GM10248 (cell line): ENCODE measurements at places on chromosomes 7 and 10.
A peak's percentile ranks its signal among the peaks of the same experiment; 100 is the strongest.

DNA sequence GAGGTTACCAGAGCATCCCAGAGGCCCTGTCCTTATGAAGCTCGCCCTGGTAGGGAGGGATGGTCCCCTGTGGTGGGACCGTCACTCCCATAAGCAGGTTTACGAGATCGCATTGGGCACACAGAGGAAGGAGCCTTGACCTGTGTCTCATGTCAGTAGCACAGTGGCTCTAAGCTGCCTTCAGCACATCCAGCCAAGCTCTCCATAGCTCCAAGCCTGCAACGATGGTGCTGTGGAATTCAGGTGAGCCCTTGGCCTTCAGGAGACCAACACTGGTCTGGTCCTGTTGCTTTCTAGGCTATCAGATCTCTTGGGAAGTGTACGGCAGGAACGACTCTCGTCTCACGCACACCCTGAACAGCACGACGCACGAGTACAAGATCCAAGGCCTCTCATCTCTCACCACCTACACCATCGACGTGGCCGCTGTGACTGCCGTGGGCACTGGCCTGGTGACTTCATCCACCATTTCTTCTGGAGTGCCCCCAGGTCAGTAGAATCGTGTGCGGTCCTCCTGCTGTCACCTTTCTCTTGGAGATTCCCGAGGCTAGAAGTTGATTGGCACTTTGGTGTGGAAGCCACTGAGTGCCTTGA, 605.3 kb upstream of the FOXK1 start:
- no peak for DNase-seq

GRCh38 chr10:122190176-122190943, 80.7 kb upstream of the BTBD16 start:
- no peak for DNase-seq

- DNase-seq, result peak; percentile 16
Observed at GRCh38 chr7:127872122-127872521, 159.1 kb downstream of the LRRC4 start.

- no peak for DNase-seq
Observed at GRCh38 chr7:157412021-157412443, 75.2 kb downstream of the DNAJB6 start.

GRCh38 chr7:117810642-117811512, 62.4 kb downstream of the CTTNBP2 start:
- no peak for DNase-seq

DNA sequence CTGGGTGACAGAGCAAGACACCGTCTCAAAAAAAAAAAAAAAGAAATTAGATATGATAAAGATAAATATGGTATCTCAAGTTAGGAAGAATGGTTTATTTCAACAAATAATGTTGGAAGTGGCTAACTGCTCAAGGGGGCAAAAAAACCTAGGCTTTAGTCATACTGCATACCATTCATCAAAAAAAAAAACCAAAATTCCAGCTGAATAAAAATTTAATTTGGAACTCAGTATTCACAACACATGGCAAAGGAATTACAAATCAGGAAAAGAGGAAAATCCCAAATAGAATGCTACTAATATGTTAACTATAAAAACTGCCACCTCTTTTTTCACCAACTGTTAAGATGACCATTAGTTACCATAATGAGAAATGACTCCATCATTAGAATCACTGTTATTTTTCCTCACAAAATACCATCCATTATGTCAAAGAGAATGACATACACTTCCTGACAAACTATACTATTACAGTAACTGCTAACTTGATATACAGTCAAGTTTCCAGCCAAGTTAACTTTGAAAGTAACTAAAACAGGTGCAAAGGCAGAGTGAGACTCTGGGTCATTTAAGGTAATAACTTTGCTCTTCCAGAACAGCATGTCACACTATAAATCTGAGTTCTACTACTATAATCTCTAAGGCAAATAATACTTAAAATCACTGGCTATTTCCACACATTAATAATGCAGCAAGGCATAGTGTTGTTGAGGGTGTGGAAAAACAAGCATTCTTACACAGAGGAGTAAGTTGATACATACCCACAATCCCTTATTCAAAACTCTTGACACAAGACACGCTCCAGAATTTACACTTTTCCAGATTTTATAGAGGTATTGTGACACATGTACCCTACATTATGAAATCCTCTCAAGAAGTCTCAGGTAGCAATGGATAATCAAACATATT, 10.2 kb downstream of the KBTBD2 start:
- no peak for DNase-seq

DNA sequence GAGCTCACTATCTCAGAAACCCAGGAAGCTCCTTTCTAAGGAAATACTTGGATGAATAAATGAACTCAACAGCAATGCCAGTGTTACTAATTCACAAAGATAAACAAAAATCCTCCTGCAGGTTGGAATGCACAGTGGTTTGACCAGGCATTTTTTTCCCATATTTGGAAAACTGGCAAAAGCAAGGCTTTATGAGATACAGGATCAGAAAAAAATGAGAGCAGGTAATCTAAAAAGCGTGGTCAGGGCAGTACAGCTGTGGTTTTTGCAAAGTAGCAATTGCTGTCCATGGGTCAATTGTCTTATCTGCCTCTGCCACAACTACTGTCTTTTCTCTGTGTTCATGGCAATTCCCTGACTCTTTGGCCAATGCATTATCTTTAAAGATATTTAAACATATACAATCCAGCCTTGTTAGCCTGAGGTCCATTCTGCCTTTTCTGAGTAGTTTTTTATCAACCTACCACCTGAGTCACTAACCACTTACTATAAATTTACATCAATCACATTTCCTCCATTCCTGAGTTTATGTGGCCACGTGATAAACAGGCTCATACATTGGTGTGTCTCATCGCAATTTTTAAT, 564.5 kb upstream of the IGFBP3 start:
- DNase-seq, result no peak

GRCh38 chr10:110275128-110275729, 29.5 kb downstream of the SMNDC1 start:
- no peak for DNase-seq

GRCh38 chr10:77186936-77187335, 450.7 kb downstream of the KCNMA1 start:
- DNase-seq, result no peak

DNA sequence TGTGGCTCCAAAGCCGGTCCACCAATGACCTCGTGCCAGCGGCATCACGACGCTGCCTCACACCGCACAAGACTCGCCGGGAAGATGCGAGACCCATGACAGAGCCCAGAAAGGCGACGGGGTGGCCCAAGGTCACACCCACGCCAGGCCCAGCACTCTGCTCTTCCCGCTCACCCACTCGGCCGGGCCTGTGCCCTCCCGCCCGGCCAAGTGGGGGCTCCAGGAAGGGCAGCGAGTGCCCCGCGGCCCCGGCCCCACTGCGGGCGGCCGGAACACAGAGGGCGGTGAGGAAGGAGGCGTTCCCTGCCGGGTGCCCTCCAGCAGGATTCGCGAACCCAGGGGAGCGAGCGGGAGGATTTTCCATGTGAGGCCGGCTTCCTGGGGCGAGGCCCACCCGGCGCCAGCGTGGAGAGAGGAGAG, 56.3 kb downstream of the PDGFA start:
- no peak for DNase-seq

DNA sequence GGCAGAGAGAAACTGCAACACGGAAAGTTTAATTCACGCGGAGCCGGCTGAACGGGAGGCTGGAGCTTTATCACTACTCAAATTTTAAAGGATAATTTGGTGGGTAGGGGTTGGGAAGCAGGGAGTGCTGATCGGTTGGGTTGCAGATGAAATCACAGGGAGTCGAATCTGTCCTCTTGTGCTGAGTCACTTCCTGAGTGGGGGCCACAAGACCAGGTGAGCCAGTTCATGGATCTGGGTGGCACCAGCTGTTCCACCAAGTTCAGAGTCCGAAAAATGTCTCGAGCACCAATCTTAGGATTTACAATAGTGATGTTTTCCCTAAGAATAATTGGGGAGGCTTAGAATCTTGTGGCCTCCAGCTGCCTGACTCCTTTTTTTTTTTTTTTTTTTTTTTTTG, 3.6 kb upstream of the PRAP1 start:
- DNase-seq, result no peak

- DNase-seq, result no peak
Observed at GRCh38 chr7:151665368-151665767, 145.7 kb upstream of the RHEB start.

- DNase-seq, result no peak
Observed at GRCh38 chr10:48976196-48976595, 36.6 kb upstream of the LRRC18 start.

GRCh38 chr7:132933072-132933458, 148.8 kb downstream of the CHCHD3 start:
- DNase-seq, result no peak

- DNase-seq, result no peak
Observed at GRCh38 chr7:48074204-48074654, 14.8 kb upstream of the UPP1 start.

GRCh38 chr10:102375867-102376266, 19.6 kb upstream of the NFKB2 start:
- no peak for DNase-seq

DNA sequence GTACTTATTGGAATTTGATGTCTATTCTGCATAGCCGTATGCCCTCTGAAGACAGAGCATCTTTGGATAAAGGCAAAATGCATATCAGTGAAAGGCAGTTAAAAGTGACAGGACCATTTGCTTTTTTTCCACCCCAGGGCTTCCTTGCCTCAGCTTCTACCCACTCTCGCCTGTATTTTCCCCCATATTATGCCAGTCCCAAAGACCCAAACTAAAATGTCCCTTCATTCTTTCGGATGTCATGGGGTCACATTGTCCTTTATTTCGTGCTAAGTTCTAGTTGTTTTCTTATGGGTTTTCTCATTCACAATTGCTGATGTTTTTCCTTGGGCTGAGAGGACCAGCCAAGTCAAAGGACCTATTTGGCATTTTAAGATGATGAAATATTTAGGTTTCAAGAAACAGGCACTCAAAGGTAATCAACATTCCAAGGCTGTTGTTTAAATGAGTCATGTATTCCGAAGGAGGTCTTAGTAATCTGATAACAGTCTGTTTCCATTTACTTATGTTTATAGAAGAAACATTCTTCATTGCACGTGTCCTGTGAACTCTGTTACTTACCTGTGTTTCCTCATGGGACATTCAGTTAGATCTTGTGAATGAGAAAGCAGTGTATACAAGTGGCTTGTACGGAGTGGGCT, 74.1 kb downstream of the DNAH11 start:
- no peak for DNase-seq

DNA sequence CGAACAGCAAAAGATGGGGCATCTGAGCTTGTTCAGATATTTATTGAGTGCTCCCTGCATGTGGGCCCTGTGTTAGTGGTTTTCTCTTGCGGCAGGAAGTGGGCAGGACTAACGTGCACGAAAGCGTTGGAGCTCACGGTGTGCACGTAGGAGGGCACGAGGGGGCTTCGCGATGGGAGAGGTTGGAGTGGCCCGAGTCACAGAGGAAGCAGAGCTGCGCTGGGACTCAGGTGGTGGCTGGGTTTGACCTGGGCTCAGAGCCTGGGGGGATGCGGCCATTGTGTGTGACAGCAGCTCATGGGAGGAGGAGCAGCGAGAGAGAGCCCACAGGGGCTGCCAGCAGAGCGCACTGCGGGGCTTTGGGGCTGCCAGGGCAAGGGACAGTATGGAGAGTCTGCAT, 7.7 kb downstream of the ZSCAN25 start:
- no peak for DNase-seq

DNA sequence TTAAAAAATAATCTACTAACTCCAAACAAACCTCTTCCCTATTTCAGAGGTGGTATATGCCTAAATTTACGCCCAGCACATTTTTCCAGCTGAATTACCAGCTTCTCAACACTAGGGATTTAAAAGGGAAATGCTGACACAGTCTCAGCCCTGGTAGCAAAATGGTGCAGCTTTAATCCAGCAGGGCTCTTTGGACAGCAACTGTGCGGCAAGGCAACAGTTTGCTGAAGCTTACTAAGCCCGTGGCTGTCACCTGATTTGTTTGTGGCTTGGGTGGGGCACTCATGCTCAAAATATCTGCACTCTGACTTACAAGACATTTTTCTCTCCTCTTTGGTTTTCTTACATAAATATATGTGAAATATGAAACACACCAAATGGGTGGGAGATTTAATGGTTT, 206.7 kb downstream of the POU6F2 start:
- DNase-seq, result no peak

DNA sequence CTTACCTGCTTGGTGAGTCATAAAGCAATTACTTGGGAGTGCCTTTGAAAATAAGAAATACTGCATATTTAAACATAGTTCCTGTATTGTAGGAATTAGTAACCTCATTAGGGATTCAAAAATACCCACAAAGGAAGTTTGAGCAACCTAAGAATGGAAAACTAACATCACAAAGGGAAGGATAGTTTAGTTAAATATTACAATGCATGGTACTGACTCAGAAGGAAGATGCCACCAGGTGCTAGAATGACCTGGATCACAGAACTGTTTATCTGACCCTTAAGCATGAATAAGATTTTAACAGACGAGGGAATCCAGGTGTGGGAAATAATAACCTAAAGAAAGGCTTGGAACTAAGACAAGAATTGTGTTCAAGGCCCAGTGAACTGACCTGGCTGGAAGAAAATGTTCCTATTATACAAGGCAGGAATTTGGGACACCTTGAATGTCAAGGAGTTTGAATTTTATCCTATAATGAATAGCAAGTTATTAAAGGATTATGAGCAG, 106.4 kb downstream of the GSAP start:
- DNase-seq, result no peak

GRCh38 chr10:64518456-64518855, 997.3 kb downstream of the REEP3 start:
- DNase-seq, result no peak

GRCh38 chr10:48701139-48701901, 16.6 kb downstream of the WDFY4 start:
- no peak for DNase-seq

DNA sequence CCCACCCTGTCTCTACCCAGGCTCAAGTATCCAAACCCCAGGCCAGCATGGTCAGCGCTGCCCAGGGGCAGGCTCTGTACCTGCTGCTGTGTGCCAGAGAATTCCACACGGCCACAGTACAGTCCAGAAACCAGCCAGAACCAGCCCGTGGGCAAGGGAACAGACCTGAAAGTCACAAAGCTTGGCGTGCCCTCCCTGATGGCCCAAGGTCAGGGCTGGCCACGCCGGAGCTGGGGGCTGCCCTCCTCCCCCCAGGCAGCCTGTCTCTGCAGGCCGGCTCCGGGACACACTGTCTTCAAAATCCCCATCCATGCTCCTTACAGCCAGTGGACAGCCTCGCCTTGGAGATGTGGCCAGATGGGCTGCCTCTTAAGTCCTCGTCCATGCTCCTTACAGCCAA, 78.4 kb downstream of the CTBP2 start:
- DNase-seq, result no peak

- DNase-seq, result no peak
Observed at GRCh38 chr7:100639995-100640516, 1.3 kb downstream of the TFR2 start.

- DNase-seq, result no peak
Observed at GRCh38 chr10:50607356-50607925, 16.3 kb downstream of the SGMS1 start.

DNA sequence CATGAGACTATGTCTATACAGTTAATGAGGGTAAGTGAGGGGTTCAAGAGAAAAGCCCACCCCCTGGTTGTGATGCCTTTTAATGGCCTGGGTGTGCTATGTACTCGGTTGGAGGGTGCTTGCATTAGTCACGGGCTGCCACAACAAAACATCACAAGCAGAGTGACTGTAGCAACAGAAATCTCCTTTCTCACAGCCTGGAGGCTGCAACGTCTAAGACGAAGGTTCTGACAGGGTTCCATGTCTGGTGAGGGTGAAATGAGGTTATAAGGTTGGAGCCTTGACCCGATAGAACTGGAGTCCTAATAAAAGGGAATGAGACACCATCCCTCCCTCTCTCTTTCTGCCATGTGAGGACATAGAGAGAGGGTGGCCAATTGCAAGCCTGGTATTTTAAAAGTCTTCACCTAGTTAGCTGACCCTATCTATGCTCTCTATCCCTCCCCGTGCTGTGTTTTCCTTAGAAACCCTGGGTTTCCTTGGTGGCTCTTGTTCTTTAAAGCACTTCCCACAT, 126.0 kb upstream of the GDF10 start:
- DNase-seq, result no peak
